Putamen (tissue), 1 donor: ENCODE measurements at places on chromosomes 3 and 15.

GRCh38 chr15:79919749-79920511, 23.1 kb upstream of the MTHFS start:
- no peak for DNase-seq

GRCh38 chr3:105747696-105748095, 121.1 kb downstream of the CBLB start:
- no peak for DNase-seq

DNA sequence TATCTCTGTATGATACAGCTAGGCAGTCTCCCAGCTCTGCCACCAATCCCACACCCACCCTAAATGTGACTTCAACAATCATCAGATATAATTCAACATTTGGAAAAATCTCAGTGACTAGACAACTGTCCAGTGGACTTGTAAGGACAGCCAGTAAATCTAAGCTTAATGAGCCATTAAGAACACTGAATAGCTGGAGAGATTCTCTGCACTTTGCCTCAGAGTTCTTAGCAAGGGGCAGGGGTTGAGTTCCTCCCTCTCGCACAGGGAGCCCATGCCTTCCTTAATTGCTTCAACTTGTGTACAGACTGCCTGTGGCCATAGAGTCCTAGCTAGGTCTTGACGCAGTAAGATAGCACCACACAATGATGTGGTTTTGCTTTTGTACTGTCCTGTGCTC, 15.6 kb downstream of the MEX3B start:
- no peak for DNase-seq

GRCh38 chr3:513301-513700, 316.7 kb downstream of the CHL1 start:
- DNase-seq = no peak

GRCh38 chr3:46296826-46297225, 54.6 kb downstream of the CCR3 start:
- no peak for DNase-seq

- no peak for DNase-seq
These were observed 203.5 kb upstream of the TBC1D5 start for GRCh38 chr3:17945799-17946399.

DNA sequence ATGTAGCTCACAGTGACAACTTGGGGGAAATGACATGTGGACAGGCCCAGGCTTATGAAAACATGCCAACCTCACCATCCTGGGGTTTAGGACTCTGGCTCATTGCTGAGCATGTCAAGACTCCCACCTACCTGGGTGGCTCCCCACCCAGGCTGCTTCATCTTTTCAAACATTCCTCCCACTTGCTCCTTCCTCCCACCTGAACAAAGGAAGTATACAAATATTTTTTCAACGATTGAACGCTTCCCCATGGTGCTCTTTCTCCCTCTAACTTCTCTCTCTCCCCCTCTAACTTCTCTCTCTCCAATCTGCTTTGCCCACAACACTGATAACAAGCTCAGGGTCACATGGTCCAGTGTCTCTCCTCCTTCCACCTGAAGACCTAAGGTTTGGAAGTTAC, 27.7 kb upstream of the CPEB1 start:
- DNase-seq = no peak

GRCh38 chr3:182484682-182485081, 308.6 kb upstream of the ATP11B start:
- DNase-seq = no peak

DNA sequence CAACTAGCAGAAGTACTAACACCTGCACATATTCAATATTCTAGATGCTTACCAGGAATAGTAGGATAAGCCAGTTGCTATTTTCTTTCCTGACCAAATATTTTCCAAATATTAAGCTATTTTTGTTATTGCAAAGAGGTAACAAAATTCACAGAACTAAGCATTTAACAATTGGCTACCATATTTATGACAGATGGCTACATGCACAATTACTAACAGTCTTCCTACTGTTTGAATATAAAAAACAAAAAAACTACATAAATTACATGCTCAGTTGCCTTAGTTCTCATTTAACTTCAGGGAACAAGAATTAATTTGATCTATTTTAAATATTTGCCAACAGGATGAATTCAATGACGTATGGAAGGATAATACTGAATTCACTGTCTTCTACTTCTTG, 36.2 kb downstream of the CFAP20DC start:
- DNase-seq = no peak

DNA sequence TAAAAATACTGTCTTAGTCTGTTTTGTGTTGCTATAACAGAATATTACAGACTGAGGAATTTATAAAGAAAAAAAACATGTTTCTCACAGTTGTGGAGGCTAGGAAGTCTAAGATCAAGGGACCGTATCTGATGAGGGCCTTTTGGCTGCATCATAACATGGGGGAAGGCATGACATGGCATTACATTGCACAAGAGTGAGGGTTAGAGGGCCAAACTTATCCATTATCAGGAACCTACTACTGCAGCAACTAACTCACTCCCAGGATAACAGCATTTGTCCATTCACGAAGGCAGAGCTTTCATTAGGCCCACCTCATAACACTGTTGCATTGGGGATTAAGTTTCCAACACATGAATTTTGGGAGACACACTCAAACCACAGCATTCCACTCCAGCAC, 30.3 kb downstream of the SYN2 start:
- no peak for DNase-seq

- no peak for DNase-seq
These were observed 7.6 kb downstream of the LPCAT4 start for GRCh38 chr15:34359416-34359815.

DNA sequence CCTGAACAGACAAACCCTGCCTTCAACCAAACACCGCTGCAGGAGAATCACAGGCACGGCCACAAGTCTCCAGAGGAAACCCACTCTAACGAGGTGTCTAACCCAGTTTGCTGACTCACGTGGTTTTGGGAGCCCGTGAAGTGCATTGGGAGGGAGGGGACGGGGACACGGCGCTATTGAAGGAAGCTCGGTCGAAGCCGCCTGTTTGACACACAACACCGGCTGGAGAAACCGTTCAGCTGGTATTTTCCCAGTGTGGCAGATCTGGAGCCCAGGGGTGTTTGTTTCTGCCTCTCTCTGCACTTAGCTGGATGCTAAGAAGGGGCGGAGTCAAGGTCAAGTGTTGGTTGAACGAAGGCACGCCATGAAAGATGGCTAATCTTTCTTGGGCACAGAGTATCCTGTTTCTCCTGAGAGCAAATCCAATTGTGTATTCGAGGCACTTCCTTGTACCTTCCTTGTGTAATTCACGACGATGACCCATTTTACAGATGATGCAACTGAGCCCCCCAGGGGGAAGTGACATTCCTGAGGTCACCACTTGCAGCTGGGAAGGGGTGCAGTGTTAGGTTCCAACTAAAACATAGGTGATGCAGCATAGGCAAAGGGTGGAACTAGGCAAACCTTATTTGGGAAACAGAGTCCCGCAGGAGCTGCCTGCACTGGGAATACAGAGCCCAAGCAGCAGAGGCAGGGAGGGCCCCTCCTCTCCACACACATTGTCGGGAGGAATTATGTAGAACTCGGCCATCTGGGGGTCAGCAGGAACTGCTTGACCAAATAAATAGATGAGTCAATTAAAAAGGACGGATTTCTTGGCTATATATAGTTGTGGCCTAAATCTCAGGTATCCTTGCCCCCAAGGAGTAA, 22.5 kb downstream of the SLC6A6 start:
- DNase-seq = no peak

- no peak for DNase-seq
These were observed 42.6 kb upstream of the ACKR4 start for GRCh38 chr3:132554437-132554836.

DNA sequence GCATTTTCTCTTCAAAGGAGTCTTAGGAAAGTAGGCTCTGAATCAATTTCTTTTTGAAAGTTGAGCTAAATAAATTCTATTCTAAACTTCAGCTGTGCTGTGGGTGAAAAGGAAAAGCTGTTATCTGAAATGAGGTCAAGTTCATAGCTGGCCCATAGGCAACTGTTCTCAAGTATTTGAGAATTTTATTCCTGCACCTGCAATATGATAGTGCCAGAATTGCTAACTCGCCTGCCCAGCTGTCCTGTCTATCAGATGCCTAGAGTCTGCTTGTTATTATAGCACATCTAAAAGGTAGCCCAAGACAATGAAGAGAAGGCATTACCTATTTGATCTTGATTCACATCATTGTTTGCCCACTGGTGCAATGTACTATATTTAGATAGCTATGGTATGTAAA, 798.7 kb downstream of the DIPK2A start:
- DNase-seq = no peak

DNA sequence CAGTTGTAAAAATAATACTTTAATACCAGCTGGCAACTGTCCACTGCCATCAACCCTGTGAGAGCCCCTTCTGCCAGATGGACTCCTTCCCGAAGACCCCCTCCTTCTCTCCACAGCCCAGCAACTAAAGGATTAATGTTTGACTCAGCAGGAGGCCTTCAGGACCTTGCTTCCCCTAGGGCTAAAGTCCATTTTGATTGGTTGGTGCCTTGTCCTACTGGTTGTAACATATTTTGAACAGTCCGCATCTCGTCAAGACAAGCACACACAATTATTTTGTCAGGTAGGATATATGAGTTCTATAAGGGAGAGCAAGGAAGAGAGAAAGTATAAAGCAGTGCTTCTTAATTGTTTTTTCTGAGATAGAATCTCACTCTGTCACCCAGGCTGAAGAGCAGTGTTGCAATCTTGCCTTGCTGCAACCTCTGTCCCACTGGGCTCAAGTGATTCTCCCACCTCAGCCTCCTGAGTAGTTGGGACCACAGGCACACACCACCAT, 18.6 kb downstream of the ACOX2 start:
- DNase-seq = no peak

GRCh38 chr3:143045639-143046038, 44.3 kb downstream of the U2SURP start:
- DNase-seq = no peak

GRCh38 chr3:134355416-134355815, 18.8 kb downstream of the AMOTL2 start:
- no peak for DNase-seq
